CD4-positive, alpha-beta T cell treated with Interleukin-17A for 1 hour (primary cell): ENCODE measurements at places on chromosomes 6 and 20.

- DNase-seq: no peak
Observed at GRCh38 chr20:43306837-43307236, 117.1 kb upstream of the PTPRT start.

- no peak for DNase-seq
Observed at GRCh38 chr6:129678463-129678862, 31.5 kb downstream of the ARHGAP18 start.

DNA sequence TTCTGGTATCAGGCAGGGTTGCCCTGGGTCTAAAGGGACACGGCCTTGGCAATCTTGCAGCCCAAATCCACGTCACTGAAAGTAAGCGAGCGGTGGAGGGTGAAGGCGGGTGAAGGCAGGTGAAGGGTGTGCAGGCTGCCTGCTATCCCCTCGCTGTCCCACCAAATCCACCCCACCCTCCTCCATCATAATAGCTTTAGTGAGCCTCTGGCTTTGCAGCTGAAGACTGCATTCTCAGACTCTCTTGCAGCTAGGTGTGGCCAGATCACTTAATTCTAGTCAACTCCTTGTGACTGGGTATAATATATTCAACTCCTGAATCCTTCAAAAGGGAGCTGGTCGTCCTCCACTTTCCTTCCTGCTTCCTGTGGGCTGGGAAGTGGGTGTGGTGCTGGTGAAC is 126.7 kb upstream of the TRAF3IP2 start:
- no peak for DNase-seq

GRCh38 chr6:684831-685636 is 7.9 kb downstream of the EXOC2 start:
- no peak for DNase-seq

DNA sequence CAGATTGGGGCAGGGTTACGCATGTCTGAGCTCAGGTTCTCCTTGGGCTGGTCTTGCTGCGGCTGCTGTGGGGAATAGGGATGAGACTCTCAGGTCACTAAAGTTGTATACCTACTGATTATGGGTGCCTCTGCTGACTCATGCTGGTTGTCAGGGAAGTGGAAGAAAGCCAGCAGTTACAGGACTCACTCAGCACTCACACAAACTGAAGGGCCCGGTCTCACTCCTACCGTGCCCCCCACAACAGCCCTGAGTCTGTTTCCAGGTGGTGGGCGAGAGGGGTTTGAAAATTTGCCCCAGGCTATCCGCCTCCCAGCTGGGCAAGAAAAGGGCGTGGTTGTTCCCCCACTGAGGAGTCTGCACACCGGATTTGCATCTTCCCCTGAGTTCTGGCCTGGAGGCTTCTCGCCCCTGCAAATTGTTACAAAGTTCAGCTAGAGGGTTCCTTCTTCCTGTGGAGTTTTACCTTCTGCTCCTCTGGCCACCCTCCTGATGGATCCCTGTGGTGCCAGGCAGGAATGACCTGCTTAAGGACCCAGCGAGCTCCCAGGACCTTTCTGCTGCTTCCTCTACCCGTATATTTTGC is 659.2 kb downstream of the HDGFL1 start:
- DNase-seq: no peak

DNA sequence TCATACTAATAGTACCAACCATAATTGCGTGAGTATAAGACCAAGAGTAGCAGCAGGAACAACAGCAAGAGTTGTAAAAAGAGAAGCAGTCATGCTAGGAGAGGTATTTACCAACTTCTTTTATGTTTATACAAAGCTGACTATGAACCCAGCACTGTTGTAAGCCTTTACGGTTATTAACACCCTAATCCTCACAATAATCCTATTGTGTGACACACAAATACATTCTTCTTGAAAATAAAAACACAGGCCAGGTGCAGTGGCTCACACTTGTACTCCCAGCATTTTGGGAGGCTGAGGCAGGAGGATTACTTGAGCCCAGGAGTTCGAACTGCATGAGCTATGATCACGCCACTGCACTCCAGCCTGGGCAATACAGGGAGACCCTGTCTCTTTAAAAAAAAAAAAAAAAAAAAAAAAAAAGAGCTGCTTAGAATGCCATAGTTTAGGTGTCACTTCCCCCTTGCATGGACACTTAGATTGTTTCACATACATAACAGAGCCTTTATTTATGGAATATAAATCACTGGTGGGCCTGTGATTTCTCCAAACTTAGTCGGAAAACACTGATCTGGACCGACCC is 20.2 kb downstream of the HCK start:
- DNase-seq: no peak

GRCh38 chr6:37783025-37783855 is 36.3 kb upstream of the ZFAND3 start:
- no peak for DNase-seq

DNA sequence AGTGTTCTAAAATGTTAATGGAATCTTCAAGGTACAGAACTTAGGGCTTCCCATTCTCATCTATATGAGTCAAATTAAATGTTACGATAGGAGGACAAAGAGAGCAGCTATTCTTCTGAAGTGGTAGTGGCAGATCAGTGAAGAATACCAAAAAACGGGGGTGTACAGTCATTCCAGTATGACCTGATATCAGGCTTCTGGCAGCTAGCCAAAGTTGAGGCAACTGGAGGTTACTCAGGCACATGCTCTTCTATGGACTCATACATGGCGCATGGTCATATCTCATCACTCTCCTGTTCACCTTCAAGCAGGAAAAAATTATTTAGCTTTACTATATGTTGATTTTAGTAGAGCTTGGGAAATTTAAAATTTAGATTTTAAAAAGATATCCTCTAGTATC is 1608.8 kb downstream of the GRIK2 start:
- no peak for DNase-seq

DNA sequence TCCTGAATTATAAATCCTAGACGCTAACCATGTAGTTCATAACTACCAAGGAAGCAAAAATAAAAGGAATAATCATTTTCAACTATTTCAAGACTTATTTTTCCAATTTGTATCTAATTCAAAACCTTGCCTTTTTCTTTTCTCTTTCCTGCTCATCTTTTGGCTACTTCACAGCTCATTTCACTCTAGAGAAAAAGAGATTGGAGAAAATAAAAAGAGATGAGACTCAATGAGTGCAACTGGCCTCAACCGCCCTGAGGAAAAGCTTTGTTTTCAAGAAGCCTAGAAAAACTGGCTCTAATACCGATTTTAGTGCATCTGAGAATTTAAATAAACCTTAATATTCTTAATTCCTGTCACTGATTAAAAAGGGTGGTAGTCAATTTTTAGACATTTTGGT is 36.4 kb downstream of the IPCEF1 start:
- no peak for DNase-seq

DNA sequence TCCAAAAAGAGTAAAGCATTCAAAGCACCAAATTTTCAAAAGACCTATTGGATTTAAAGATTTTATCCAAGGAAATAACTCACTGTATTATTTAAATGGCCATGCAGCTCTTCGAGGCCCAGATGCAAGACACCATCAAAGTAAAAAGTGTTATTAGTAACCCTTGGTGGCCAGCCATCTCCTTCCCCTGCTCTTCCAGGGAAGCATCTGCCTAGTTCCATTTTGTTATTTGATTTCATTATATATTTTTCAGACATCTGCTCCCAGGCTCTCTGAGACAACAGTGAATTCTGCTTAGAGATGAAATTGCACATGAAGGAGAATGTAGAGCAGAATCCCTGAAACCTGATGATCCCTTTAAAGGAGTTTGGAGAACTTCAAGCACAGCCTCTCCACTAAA is 252.3 kb upstream of the TBX18 start:
- no peak for DNase-seq

GRCh38 chr20:18722371-18722770 is 91.2 kb upstream of the SCP2D1 start:
- no peak for DNase-seq

DNA sequence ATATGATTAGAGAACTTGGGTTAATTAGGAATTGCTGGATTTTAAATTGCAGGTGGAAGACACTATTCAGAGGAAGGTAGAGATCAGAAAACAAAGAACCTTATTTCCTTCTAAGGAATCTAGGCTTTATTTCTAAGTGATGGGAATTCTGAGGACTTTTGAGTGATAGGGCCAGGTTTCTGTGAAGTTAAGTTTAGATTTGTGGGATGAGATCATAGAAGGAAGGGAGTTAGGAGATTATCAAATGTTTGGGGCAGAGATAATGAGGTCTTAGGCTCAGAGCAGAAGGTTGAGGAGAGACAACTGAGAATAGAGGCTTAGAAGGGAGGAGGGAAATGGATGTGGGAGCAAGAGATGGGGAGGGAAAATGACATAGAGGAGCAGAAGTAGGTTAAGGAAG is 109.7 kb upstream of the MMS22L start:
- no peak for DNase-seq

- no peak for DNase-seq
Observed at GRCh38 chr6:103284835-103285234, 1574.9 kb downstream of the HACE1 start.

GRCh38 chr20:12166053-12166717 is 248.5 kb downstream of the BTBD3 start:
- no peak for DNase-seq

GRCh38 chr6:94278146-94278545 is 858.8 kb upstream of the EPHA7 start:
- no peak for DNase-seq

DNA sequence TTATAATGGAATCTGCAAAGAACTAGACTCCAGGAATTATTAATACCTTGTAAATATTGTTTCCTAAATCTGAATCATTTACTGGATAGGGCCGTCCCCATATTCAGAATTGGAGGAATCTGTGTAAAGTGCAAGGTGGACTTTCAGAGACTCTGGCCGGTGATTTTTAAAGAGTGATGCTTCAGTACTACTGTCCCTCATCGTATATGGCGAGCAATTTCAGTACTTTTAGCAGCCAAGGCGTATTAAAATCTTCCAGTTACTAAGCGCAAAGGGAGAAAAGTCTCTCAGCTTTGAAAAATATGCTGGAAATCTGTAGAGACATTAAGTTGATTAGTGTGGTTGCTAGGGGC is 483 bp downstream of the SMIM26 start:
- no peak for DNase-seq
